ENCODE measurements at places on chromosomes 5 and 9.

- DNase-seq = no peak
Observed at GRCh38 chr9:14251154-14252071, 62.5 kb downstream of the NFIB start.

DNA sequence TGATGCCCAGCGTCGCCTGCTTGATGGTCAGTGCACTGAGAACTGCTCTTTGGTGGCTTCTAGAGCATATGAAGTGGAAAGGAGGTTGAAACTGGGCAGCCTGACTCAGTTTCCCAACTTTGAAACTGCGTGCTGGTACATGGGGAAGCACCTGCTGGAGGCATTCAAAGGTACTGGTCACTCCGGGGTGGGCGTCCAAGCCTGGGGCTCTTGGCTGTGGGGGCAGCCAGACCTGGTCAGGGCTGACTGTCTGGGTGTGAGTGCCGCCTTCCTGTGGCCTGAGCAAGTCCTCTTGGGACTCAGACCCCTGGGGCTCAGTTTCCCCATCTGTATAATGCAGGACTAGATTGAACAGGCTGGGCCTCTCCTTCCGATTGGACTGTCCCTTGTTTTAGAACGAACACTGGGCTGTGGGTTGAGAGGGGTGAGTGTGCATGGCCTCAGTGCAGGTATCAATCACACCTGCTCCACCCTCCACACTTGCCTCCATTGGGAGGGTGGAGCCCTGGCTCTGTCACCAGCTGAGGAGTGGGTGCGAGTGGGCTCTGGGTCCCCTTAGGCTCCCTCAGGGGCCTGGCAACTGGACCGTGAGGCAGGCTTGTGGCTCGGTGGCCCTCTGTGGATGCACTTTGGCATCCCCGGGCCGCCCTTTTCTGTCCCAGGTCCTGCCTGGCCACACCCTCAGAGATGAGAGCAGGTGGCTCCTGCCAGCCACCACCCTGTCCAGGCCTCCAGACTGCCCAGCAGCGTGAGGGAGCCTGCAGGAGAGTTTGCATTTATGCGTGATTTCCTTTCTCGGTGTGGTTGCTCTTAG, 80.2 kb downstream of the PHF2 start:
- no peak for DNase-seq

GRCh38 chr5:32445831-32446614, 1.5 kb upstream of the ZFR start:
- DNase-seq = no peak

- DNase-seq = no peak
Observed at GRCh38 chr5:15266229-15266628, 233.8 kb upstream of the FBXL7 start.

- DNase-seq = no peak
Observed at GRCh38 chr5:28324174-28324573, 1285.8 kb upstream of the CDH9 start.

DNA sequence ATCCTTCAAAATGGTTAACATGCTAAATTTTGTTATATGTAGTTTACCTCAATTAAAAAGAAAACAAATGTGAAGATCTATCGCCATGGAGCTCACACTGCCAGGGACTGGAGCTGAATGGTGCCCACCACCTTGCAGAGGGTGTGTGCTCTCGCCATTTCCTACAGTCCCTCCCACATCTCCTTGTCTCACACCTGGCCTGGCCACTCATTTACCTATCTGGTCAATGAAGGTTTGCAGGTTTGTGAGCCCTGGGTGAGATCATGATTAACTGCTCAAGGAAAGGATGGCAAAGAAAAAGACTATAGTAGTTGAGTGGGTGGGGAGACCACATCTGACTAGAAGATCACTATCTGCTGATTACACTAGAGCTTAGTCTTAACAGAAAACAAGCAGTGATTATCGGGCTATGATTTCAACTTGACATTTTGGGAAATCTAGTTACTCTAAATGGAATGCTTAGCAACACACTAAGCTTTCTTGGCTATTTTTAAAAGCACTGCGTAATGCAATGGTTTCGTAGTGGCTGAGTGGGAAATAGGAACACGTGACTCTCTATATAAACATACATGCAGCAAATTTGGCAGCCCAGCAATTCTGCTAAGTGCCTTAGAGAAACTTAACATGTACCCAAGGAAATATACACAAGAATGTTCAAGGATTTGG, 27.3 kb downstream of the PUM3 start:
- no peak for DNase-seq

DNA sequence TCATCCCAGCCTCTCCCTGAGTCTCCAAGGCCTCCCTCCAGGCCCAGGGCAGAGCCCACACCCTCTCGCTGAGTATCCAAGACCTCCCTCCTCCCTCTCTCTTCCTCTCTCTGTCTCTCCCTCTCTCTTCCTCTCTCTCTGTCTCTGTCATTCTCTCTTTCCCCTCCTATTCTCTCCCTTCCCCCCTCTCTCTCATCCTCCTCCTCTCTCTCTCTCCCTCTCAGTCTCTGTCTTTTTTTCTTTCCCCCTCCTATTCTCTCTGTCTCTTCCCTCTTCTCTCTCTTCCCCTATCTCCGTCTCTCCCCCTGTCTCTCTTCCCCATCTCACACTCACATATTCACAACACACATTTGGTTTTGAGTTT, 8.1 kb downstream of the SLC6A19 start:
- DNase-seq = no peak
